Activated naive CD4-positive, alpha-beta T cell treated with anti-CD3 and anti-CD28 coated beads for 36 hours (primary cell): ENCODE measurements at places on chromosomes 6 and 20. TPM values are rescaled to one million over a fixed set of nuclear protein-coding genes. Genes with fewer than 3 reads are reported as not detected.

GRCh38 chr20:60955706-60956105 lies 296.4 kb upstream of the CDH4 start:
- H3K27ac ChIP-seq = no peak overlapping the region
- no peaks in the 10 kb centered on the region for H3K36me3 ChIP-seq

Gene EYA2
- not detected for total RNA-seq

- no peak overlapping the region for H3K27ac ChIP-seq
- H3K4me3 ChIP-seq = no peak overlapping the region
- peaks cover 13% of the 10 kb centered on the region for H3K36me3 ChIP-seq
- no peak for DNase-seq
- H3K4me1 ChIP-seq = peaks cover 13% of the 10 kb centered on the region
- H3K27me3 ChIP-seq = no peaks in the 10 kb centered on the region
Measured at GRCh38 chr6:17712576-17712975, 5.9 kb upstream of the NUP153 start.

DNA sequence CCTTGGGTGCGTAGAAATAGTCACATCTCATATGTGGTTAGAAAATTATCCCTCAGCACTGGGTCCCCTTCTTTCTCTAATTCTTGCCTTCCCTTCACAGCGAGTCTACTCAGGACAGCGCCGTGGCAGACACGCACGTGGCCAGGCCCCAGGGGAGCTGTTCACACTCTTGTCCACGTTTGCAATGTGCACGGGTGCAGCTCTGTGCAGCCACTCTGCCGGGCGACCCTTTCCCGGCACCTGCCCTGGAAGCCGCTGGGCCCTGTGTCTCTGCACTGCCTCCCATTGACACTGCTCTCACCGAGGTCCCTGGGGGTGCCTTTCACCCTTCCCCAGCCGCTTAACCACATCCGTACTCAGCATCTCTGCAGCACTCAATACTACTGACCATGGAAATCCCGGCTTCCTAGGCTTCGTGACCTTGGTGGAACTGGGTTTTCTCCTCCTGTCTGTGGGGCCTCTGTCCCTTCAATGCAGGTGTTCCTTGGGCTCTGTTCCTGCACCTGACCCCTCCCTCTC lies 104.9 kb downstream of the DACT2 start:
- no peak overlapping the region for H3K27ac ChIP-seq

Gene METTL24
- not detected for total RNA-seq

Gene GTSF1L
- not detected for total RNA-seq

DNA sequence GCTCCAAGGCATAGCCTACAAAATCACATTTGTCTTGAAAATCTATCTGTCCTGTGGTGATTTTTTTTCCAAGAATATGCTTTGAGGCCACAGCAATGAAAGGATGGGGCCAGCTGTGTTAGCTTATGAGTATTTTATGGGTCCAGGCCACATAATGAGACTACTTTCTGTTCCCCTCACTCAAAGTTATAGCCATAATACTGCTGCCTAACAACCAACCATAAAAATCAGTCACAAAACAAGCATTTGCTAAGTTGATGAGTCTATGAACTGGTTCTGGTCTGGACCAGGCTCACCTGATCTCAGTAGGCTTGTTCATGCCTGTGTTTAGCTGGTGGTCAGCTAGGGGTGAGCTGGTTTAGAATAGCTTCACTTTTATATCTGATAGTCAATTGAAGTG lies 192.5 kb upstream of the PLCB4 start:
- no peak overlapping the region for H3K4me3 ChIP-seq
- no peaks in the 10 kb centered on the region for H3K4me1 ChIP-seq
- no peaks in the 10 kb centered on the region for H3K27me3 ChIP-seq
- H3K36me3 ChIP-seq = no peaks in the 10 kb centered on the region
- H3K27ac ChIP-seq = no peak overlapping the region
- DNase-seq = no peak

Gene SCUBE3
- total RNA-seq = not detected

Gene CPNE1
- total RNA-seq = 281 TPM

- peaks cover 23% of the 10 kb centered on the region for H3K4me1 ChIP-seq
- H3K27ac ChIP-seq = no peak overlapping the region
- DNase-seq = no peak
- H3K36me3 ChIP-seq = peaks cover 2% of the 10 kb centered on the region
- H3K4me3 ChIP-seq = no peak overlapping the region
Measured at GRCh38 chr6:113634352-113635163, 222.6 kb upstream of the MARCKS start.

- no peak overlapping the region for H3K4me3 ChIP-seq
- no peaks in the 10 kb centered on the region for H3K36me3 ChIP-seq
- H3K4me1 ChIP-seq = no peaks in the 10 kb centered on the region
Measured at GRCh38 chr6:170234419-170234818, 56.5 kb downstream of the DLL1 start.

DNA sequence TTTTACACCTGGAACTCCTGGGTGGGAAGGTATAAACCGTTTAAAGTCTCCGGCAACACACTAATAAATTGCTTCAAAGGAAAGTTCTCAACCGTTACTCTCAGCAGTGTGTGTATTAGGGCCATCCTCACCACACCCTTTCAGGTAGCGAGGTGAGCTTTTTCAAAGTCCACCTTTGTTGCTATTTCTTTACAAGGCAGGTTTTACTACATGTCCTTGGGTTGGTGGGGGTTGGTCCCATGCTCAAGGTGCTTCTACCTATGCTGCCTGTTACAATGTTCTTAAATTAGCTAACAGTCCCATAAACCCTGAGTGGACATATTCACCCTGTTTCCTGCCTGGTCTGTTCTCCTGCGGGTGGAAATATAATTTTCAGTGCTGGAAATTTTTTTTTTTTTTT lies 13.2 kb upstream of the OSER1 start:
- H3K27ac ChIP-seq = no peak overlapping the region
- no peak for DNase-seq
- H3K4me3 ChIP-seq = no peak overlapping the region
- peaks cover 24% of the 10 kb centered on the region for H3K4me1 ChIP-seq

GRCh38 chr6:98925831-98926230 lies 21.9 kb downstream of the FBXL4 start:
- peaks cover 49% of the 10 kb centered on the region for H3K36me3 ChIP-seq
- no peak overlapping the region for H3K4me3 ChIP-seq
- H3K27ac ChIP-seq = no peak overlapping the region
- no peak for DNase-seq
- H3K4me1 ChIP-seq = peaks cover 29% of the 10 kb centered on the region

- H3K4me1 ChIP-seq = peaks cover 16% of the 10 kb centered on the region
- no peaks in the 10 kb centered on the region for H3K27me3 ChIP-seq
- DNase-seq = no peak
- H3K4me3 ChIP-seq = no peak overlapping the region
- H3K27ac ChIP-seq = no peak overlapping the region
Measured at GRCh38 chr20:63681609-63682142, 14.8 kb upstream of the TNFRSF6B start.

Gene SLC2A4RG
- 24.8 TPM for total RNA-seq
